ENCODE measurements at places on chromosomes 11 and 22.

GRCh38 chr11:20035701-20036601 lies 124.3 kb downstream of the DBX1 start:
- no peak for DNase-seq

DNA sequence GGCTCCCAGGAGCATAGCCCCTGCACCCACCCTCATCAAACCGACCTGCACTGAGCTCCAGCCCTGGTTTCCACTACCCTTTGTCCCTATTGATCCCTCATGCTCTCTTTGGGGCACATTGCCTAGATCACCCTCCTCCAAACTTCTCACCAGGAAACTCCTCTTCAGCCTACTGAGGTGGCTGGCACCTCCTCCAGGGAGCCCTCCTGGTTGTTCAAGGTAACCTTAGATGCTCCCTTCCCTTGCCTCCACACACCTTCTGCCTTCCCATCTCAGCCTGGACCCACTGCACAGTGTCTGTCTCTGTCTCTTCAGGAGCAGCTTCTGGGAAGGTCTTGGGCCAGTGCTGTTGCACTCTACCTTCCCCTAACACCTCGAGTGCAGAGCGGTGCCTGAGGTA lies 15.8 kb upstream of the WNT7B start:
- DNase-seq = no peak

DNA sequence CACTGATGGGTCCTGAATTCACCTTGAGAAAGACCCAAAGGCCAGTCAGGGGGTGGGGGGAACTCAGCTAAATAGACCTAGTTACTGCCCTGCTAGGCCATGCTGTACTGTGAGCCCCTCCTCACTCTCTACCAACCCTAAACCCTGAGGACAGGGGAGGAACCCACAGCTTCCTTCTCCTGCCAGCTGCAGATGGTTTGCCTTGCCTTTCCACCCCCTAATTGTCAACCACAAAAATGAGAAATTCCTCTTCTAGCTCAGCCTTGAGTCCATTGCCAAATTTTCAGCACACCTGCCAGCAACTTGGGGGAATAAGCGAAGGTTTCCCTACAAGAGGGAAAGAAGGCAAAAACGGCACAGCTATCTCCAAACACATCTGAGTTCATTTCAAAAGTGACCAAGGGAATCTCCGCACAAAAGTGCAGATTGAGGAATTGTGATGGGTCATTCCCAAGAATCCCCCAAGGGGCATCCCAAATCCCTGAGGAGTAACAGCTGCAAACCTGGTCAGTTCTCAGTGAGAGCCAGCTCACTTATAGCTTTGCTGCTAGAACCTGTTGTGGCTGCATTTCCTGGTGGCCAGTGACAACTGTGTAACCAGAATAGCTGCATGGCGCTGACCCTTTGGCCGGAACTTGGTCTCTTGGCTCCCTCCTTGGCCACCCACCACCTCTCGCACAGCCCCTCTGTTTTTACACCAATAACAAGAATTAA lies 2.4 kb upstream of the TTC36 start:
- no peak for DNase-seq

DNA sequence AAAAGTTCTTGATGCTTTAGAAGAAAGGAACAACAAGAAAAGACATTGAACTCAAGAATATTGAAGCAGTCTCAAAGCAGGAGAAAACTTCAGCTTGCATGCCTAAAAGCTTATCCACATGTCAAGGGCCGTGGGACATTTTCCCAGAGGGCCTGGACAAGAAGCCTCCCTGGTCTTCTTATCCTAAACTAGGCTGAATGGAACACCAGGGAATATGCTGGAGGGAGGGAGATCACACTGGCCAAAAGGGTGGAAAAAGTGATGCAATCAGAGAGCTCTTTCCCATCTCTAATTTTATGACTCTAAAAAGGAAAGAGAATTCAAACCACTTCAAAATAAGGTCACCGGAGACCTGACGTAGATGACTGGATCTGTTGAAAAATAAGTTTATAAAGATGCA lies 107.2 kb downstream of the MPPED2 start:
- no peak for DNase-seq

- DNase-seq = no peak
Measured at GRCh38 chr11:34909955-34910354, 6.2 kb downstream of the APIP start.

DNA sequence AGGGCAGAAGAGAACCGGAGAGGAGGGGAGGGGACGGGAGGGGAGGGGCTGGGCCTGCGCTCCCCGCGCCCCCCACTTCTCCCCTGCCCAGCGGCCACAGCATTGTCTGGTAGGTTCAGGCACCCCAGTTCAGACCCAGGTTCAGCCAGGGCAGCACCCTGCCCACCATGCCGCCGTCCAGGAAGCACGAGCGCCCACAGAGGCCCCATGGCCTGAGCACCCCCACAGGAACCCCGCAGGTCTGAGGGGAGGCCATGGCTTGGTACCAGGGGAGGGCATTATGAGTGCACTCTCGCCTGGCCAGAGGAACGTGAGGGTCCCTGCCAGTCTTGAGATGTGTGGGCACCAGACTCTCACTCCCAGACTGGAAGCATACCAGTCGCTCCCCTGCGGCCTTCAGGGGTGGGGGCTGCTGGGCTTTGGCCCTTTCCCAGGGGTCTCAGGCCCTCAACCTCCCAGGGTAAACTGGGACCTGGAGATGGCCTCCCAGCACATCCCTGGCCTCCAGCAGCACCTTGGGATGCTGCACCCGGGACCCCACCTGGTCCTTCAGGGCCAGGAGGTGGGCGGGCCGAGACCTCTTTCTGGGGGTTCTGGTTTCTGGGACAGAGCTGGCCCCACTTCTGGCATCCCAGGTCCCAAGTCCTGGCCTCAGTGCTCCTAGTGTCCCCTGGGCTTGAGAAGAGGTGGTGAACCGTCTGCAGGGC lies 597 bp upstream of the PLXNB2 start:
- no peak for DNase-seq

DNA sequence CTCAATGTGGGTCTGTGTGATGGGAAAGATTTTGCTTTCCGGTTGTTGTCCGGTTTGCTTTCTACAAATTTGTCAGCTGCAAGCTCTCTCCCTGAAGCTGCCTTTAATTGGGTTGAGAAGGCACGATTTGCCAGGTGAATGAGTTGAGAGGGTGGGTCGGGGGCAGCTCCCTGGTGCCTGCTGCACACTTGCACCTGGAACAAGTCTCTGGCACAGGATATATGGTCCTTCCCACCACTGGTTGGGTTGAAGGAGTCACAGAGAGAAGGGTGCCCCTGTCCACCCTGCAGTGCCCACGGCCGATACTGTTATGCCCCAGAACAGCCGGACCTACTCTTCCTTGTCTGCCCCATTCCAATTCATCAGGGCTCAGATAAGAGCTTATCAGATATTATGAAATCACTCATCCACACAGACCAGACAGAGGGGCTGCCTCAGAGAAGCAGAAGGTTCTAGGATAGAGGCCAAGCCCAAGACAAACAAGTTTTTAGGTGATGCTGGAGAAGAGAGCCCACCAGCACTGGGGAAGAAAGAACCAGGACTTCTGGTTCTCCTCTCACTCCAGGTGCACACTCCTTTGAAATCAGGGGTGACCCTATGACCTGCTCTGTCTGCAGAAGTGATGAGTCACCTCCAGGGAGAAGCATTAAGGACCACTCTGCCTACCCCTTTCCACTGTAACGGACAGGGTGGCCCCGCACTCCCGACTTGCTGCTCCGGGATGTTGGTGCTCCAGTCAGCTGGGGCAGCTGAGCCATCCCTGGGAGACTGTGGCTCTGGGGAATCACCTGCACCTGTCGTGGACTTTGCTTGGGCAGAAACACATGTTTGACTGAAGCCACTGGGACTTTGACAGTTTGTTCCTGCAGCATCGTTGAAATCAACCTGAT lies 45.3 kb downstream of the RTL6 start:
- DNase-seq = no peak

DNA sequence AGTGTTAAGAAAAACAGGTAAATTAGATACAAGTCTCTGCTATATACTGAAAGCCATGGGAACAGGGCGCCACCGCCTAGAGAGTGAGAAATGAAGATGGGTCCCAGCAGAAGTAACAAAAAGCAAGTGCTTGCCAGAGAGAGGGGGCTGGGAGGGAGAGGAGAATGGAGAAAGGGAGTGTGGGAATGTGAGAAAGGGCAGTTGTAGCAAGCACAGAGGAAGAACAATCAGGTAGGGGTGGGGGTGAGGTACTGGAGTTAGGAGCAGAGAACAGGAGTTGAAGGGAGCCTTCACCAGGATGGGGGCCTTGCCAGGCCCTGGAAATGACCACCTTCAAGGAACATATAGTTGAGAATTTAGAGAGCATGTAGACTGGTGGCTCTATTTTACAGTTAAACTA lies 66.8 kb downstream of the TCF20 start:
- no peak for DNase-seq

- no peak for DNase-seq
Measured at GRCh38 chr11:108224366-108224765, 1.5 kb downstream of the ATM start.

GRCh38 chr11:116852261-116853031 lies 15.0 kb upstream of the APOA1 start:
- DNase-seq = peak; percentile 36

GRCh38 chr11:48024635-48025071 lies 44.3 kb downstream of the PTPRJ start:
- DNase-seq = no peak

DNA sequence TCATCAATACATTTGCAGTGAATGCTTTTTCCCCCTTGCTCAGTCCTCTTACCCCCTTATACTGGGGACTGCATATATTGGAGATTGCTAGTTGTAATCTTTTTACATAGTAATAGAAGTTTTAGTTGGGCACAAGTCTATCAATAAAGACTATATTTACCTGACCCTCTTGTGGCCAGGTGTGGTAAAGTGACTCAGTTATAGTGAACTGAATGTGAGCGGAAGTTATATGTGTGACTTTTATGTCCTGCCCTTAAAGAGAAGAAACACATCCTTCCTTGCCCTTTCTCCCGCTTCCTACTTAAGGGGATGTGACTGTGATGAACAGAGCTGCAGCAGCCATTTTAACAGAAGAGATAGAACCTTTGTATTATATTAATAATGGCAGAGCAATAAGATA lies 362.0 kb downstream of the METTL15 start:
- no peak for DNase-seq

DNA sequence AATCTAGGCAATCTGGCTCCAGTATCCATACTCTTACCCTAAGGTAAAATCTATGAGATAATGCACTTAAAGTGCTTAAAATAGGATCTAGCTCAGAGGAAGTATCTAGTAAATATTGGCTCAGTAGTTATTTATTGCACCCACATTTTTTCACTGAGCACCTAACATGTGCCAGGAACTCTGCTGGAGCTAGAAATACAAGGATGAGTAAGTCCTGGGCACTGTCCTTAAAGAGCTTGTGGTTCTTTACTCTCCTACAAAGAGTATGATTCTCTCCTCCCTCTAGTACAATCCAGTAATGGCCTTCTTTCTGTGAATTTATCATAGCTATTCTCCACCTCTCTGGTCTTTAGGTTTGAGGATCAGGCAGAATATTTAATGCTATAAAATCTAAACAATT lies 59.2 kb downstream of the DEUP1 start:
- no peak for DNase-seq

GRCh38 chr11:68050371-68050841 lies 11.6 kb downstream of the TCIRG1 start:
- DNase-seq = no peak

DNA sequence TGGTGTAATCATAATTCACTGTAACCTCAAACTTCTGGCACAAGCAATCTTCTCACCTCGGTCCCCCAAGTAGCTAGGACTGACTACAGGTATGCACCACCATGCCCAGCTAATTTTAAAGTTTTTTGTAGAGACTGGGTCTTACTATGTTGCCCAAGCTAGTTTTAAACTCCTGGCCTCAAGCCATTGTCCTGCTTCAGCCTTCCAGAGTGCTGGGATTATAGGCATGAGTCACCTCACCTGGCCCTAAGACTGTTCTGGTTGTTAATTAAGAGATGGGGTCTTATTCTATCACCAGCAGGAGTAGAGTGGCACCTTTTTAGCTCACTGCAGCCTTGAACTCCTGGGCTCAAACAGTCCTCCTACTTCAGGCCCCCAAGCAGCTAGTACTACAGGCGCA lies 52.0 kb upstream of the DEPDC7 start:
- no peak for DNase-seq

- no peak for DNase-seq
Measured at GRCh38 chr11:44167046-44167445, 71.6 kb downstream of the EXT2 start.

DNA sequence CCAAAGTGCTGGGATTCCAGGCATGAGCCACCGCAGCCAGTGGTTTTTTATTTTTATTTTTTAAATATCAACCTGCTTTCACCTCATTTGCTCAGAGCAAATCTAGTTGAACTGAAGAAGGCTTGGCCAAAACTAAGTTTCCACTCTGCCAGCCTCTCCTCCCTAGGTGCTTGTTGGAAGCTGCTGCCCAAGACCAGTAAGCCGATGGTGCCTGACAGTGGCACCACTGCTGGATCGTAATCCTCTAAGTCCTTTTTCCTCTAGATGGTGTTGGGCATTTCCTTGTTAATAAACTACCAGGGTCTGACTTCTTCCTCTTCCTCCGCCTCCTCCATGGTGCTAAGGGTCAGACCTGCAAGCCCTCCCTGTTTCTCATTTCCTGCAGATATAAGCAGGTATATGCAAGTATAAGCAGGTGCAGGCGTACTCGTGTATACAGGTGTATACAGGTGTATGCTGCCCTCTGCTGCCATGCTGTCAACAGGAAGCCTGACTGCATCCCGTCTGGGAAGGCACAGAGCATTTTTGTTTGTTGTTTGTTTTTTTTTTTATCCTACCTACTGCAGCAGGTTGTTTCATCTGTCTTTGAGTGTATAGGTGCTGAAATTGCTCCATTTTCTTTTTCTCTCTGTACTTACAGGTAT lies 1.6 kb downstream of the NADSYN1 start:
- DNase-seq = no peak

DNA sequence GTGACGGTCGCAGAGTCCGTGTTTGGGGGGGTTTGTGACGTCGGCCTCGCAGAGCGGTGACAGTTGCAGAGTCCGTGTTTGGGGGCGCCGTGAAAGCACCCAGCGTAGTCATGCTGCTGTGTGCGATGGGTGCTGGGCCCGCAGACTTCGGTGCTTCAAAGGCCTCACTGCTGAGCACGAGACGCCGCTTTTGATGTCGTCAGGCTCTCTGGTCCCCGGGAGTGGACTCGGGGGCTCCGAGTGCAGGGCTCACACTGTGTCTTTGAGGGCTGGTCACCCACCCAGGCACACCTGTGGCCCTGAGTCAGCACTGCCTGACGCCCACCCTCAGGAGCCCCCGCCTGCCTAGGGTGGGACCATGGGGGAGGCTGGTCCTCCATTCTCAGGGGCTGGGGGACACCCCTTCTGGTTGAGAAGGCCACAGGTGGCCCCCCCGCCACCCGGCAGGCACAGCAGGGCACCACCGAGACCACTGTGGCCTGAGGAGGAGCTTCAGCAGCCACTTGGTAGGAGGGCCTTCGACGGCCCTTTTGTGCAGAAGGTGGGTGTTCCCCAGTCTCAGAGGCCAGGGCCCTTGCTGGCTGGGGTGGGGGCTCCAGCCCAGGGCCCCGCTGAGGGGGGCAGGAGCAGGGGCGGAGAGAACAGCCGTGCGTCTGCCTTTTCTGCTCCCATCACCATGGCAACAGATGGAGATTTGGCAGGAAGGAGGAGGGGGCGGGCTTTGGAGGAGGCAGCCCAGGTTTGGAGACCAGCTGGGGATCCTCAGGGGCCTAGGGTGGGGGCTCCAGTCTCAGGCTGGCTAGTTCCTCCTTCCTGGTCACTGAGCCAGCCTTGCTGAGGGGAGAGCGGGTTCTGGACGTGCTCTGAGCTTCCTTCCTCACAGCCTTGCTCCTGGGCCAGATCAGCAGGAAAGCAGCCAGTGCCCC lies 20.9 kb downstream of the BRSK2 start:
- DNase-seq = no peak
